Adrenal gland (tissue), 19 donors: ENCODE measurements at places on chromosomes 11 and 22. TPM values are rescaled to one million over a fixed set of nuclear protein-coding genes. Genes with fewer than 3 reads are reported as not detected.

SERHL2 gene
- 8.4 TPM for total RNA-seq

DDIAS gene
- total RNA-seq: 0.65 TPM

GRCh38 chr11:44559207-44559939 lies 6.1 kb upstream of the CD82 start:
- DNase-seq: no peak

- DNase-seq: peak; percentile 60
Measured at GRCh38 chr11:46050003-46050461, 71.2 kb downstream of the PHF21A start.

GRCh38 chr11:47468598-47469214 lies 19.8 kb upstream of the RAPSN start:
- no peak for DNase-seq

SLC5A1 gene
- total RNA-seq: not detected

H19 gene
- 338 TPM for total RNA-seq

DNA sequence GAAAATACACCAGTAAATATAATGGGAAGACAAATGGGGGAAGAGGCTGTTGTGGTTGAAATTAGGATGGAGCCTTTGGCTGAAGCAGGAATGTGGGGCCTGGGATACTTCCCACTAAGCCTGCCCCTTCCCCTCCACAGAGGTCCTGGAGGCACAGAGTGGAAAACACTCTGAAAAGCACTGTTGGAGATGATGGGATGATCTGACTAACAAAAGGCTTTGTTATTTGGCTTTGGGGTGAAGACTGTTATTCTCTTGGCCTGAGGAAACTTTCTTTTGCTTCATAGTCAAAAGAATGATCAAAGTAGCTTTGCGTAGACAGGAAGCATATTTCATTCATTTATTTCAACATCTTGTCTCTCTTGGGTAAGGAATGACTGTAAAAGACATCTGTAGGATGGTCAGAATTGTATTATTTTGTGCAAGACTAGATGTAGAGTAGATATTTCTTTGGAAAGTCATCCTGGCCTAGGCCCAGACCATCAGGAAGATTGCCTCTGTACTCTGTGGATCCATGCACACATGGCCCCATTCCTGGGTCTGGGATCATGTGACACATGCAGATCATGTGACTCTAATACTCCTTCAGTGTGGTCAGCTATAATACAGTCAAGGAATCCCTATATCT lies 111.4 kb downstream of the SPON1 start:
- DNase-seq: no peak

- DNase-seq: no peak
Measured at GRCh38 chr11:111843661-111844060, 27.7 kb downstream of the ALG9 start.

GRCh38 chr22:31094741-31095140 lies 12.6 kb downstream of the SELENOM start:
- no peak for DNase-seq

- no peak for DNase-seq
Measured at GRCh38 chr11:7275133-7275532, 23.4 kb downstream of the SYT9 start.

DNA sequence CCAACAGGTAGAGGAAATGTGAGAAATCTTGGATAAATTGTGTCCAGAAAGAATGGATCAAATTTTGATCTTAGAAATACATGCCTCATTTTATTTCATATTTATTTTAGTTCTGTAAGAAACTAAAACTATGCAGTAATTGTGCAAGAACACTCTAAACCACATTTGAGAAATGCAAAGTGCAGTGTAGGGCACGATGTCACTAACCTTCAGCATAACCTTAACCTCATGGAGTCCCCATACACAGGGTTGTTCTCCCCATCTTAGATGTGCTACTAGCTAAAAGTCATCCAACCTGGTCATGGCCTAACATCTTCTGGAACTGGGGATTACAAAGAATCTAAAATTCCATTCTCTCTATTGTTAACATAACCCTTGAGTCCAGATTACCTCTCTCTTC lies 48.4 kb upstream of the ARHGAP42 start:
- DNase-seq: no peak

FAM180B gene
- total RNA-seq: not detected

GRCh38 chr11:107561688-107562087 lies 3.8 kb downstream of the ALKBH8 start:
- no peak for DNase-seq

DNA sequence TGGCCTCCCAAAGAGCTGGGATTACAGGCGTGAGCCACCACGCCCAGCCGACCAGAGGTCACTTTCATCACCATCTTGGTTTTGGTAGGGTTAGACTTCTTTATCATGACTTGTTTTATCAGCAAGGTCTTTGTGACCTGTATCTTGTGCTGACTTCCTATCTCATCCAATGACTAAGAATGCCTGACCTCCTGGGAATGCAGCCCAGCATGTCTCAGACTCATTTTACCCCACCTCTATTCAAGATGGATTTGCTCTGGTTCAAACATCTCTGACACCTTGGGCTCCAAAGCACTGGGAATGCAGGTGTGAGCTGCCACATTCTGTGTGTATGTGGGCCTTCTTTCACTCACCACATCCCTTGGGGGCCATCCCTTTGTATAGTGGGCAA lies 5.1 kb upstream of the TALDO1 start:
- DNase-seq: no peak
